ENCODE measurements at places on chromosomes 7 and 10. TPM values are rescaled to one million over a fixed set of nuclear protein-coding genes. Genes with fewer than 3 reads are reported as not detected.

The KNDC1 gene
- 0.29 TPM for total RNA-seq

- DNase-seq = no peak
Measured at GRCh38 chr10:78894089-78894840, 174.5 kb upstream of the ZMIZ1 start.

DNA sequence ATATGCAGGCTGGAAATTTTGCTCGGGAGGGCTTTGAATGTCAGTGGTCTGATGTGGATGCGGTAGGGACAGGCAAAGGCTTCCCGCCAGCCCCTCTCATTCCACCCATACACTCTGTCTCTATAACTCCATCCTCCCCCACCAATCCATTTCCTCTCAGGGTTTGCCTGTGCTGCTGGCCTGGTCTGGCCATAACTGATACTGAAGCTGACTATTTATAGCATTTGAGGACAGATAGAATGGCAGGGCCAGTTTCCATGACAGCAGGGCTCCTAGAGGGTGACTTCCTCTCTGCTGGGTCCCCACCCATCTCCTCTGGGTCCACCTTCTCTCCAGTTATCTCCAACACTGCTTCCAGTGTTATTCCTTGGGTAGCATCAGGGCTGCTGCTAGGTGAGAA lies 6.6 kb upstream of the PDLIM1 start:
- DNase-seq = no peak

- DNase-seq = no peak
Measured at GRCh38 chr10:46522295-46523118, 34.0 kb downstream of the GPRIN2 start.

The GPR146 gene
- 2.9 TPM for total RNA-seq
